Fibroblast of villous mesenchyme (primary cell): ENCODE measurements at places on chromosomes 2 and 18. TPM values are rescaled to one million over a fixed set of nuclear protein-coding genes. Genes with fewer than 3 reads are reported as not detected.

GRCh38 chr2:82591718-82592117, 1867.4 kb downstream of the SUCLG1 start:
- DNase-seq = no peak

GRCh38 chr2:77008853-77009252, 513.3 kb downstream of the LRRTM4 start:
- DNase-seq = no peak

- DNase-seq = no peak
Observed at GRCh38 chr2:36971990-36972389, 5.7 kb upstream of the STRN start.

DNA sequence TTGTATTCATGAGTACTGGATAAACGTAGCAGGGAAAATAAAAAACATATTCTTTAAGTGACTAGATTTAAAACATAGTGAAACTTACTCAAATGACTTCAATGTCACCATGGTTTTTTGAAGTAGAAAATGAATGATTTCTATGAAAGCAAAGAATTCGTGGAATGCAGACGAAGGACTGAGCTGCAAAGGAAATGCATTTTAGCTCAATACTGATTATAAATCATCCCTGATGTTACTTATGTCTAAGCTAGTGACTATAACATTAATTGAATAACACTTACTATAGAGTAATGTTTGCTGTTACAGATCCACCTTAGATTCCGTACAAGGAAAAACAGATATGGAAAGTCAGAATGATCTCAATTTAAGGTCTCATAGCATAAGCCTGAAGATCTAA, 1257.7 kb upstream of the CDH2 start:
- DNase-seq = no peak

DNA sequence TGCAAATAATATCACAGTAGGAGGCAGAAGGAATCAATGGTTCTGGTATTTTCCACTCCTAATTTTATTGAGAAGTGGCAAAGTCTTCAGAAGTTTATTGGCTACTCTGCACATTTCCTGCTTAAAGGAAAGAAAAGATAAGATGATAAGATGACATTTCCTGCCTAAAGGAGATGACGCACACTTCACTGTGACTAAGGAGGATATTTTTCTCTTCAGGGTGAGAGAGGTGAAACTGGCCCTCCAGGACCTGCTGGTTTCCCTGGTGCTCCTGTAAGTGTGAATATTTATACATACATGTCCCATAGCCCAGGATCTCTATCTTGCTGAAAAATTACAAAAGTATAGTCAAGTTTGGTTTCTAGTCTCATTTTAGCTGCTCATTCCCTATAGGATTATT, 27.9 kb downstream of the COL3A1 start:
- peak; percentile 87 for DNase-seq

The GPR35 gene
- total RNA-seq = 0.32 and 0.43 TPM in 2 replicates
